GM04504 (cell line): ENCODE measurements at places on chromosomes 12 and 14.

GRCh38 chr14:50633954-50634353 is 34.2 kb downstream of the SAV1 start:
- DNase-seq, result no peak

- no peak for DNase-seq
Observed at GRCh38 chr12:106893451-106893850, 62.3 kb upstream of the TMEM263 start.

DNA sequence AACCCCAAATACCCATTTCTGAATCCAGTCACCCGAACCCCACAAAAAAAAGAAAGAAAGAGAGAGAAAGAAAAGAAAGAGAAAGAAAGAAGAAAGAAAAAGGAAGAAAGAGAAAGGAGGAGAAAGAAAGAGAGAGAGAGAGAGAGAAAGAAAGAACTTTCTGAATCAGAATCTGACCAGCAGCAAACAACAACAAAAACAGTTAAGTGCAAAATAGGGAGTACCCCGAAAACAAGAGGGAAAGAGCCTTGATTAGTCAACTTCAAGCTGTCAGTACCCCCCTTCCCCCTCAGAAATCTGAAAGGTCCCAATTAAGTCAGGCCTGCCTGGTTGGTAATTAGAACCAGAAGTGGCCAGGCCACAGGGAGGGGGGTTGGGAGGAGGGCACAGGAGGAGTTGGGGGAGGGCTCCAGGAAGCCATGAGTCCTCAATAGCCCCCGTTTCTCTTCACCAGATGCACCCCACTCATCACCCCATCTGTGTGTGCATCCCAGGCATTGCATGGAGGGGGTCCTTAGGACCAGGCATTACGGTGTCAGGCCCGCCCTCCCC is 9.8 kb downstream of the RARG start:
- DNase-seq, result no peak

DNA sequence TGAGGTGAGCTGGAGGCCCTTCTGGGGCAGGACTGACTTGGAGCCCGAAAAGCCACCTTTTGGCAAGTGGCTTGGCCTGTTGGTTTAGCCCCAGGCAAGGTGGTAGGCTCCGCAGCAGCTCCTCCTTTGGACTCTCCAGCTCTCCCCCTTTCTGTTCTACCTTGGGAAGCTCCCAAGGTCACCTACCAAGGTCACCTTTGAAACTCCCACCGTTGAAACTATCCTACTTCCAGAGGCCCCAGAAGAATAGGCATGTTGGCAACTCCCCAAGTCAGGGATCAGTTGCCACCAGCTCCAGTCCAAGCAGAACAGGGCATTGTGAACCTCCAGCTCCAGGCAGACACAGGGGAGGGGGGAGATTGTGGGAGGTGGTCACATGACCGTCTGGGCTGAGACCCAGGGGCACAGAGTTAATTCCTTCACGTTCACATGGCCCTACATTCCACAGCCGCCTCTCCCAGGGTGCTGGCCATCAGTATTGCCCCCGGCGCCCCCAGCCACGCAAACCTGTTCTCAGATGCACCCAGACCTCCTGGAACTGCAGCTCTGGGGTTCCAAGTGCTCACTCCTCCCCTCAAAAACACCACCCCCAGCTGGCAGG is 14.4 kb downstream of the IRF2BPL start:
- DNase-seq, result no peak

DNA sequence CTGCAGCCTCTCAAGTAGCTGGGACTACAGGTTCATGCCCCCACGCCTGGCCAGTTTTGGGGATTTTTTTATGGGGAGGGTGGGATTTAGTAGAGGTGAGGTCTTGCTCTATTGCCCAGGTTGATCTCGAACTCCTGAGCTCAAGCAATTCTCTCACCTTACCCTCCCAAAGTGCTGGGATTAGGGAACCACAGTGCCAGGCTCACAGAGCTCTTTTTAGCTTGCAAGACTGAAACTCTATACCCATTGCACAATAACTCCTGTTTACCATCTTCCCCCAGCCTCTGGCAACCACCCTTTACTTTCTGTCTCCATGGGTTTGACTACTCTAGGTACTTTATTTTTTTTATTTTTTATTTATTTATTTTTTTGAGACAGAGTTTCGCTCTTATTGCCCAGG is 25.7 kb upstream of the CDK17 start:
- no peak for DNase-seq

GRCh38 chr12:109997393-109997792 is 1.2 kb upstream of the GIT2 start:
- DNase-seq, result no peak

DNA sequence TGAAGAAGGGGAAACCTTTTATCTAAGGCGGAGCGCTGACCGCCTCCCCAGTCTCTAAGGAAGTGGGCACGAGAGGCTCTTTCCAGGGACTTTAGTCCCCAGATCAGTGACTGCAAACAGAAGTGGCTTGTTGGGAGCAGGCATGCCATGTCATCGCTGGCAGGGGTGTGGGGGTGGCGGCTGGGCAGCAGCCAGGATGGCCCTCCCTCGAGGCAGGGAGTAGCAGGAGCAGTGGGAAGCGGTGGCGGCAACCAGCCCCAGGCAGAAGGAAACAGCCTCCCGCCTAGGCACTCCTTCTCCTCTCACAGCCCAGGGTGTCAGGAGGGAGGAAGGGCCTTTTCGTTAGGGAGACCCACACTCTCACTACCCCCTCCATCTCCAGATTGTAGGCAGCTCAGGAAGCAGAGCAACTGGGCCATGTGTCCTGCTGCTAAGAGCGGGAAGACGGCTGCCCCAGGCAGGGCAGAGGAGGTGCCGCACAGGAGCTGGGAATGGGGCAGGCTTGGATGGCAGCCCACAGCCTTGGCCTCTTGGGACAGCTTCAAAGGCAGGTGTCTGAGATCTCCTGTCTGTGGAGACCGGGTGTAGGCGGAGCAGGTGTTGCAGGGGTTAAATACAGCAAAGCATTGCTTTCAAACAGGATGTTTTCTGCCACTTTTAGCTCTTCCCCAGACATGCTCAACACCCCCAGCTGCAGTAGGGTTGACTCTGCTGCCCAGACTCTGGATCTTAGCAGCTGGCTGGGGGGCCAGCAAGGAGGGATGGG is 21.8 kb downstream of the VDR start:
- DNase-seq, result no peak

- DNase-seq, result no peak
Observed at GRCh38 chr12:99985129-99985570, 414 bp upstream of the ANKS1B start.

DNA sequence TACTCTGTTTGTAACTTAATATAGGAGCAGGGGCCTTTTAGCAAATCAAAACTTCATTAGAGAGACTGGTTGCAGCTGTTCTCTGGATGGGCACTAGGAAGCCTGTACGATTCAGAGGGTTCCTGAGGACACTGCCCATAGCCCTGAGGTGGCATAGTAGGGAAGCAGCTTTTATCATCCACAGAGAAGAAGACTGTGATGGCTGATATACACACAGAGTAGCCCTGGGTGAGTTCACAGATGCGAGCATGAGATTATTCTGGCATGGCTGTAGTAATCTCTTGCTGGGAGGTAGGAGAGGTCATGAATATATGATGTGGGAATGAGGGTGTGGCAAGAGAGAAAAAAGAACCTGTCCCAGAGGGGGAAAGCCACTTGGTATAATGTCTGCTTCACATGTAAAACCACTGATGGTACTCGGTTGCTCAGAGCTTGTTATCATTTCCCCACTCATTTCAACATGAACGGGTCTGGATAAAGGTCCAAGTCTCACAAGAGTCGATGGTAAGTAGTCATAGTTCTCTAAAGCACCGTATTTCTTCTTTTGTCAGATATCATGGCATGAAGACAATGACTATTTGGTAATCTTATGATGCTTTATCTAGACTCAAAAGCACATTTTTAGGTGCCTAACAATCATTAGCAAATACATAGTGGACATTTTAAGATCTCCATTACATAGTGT is 52.0 kb downstream of the PEBP1 start:
- no peak for DNase-seq

GRCh38 chr12:111367661-111368221 is 1.2 kb downstream of the PHETA1 start:
- DNase-seq, result no peak

- no peak for DNase-seq
Observed at GRCh38 chr14:60965402-60965801, 15.5 kb downstream of the TRMT5 start.

- peak; percentile 79 for DNase-seq
Observed at GRCh38 chr12:131830335-131830913, 2.2 kb downstream of the MMP17 start.

GRCh38 chr12:89103831-89104230 is 248.5 kb downstream of the DUSP6 start:
- no peak for DNase-seq

- DNase-seq, result no peak
Observed at GRCh38 chr12:68086019-68086603, 73.4 kb downstream of the IFNG start.

GRCh38 chr12:56172839-56173238 is 14.7 kb downstream of the MYL6 start:
- no peak for DNase-seq

- DNase-seq, result no peak
Observed at GRCh38 chr14:98926801-98927200, 345.2 kb downstream of the BCL11B start.
